ENCODE measurements at places on chromosomes 3 and 15. TPM values are rescaled to one million over a fixed set of nuclear protein-coding genes. Genes with fewer than 3 reads are reported as not detected.

The SPTBN5 gene
- 2.8 TPM for polyA plus RNA-seq

The SERPINI2 gene
- polyA plus RNA-seq = 1.9 TPM

The KLHL25 gene
- 9.4 TPM for polyA plus RNA-seq

The LTK gene
- 1.7 TPM for polyA plus RNA-seq

The SLC22A13 gene
- polyA plus RNA-seq = 4.4 TPM

The CHRD gene
- polyA plus RNA-seq = 10.6 TPM

The TUSC7 gene
- not detected for polyA plus RNA-seq

The ANKRD63 gene
- polyA plus RNA-seq = 0.17 TPM

The BOC gene
- polyA plus RNA-seq = 26.6 TPM

The PYGO1 gene
- polyA plus RNA-seq = 20.9 TPM

The PIGZ gene
- polyA plus RNA-seq = 1.8 TPM

The ABHD17C gene
- 32.7 TPM for polyA plus RNA-seq

The ZNF620 gene
- polyA plus RNA-seq = 13.0 TPM

The SENP7 gene
- 101 TPM for polyA plus RNA-seq

The DAZL gene
- not detected for polyA plus RNA-seq

The ATP8B4 gene
- polyA plus RNA-seq = 3.8 TPM

The PRSS50 gene
- 3.2 TPM for polyA plus RNA-seq

The SLC22A14 gene
- 1.1 TPM for polyA plus RNA-seq

The SLC51A gene
- 18.0 TPM for polyA plus RNA-seq

The CD96 gene
- polyA plus RNA-seq = 2.0 TPM

The LRRC3B gene
- polyA plus RNA-seq = 1.8 TPM

The SPINK8 gene
- polyA plus RNA-seq = 0.43 TPM
